ENCODE measurements at places on chromosomes 16 and 17. TPM values are rescaled to one million over a fixed set of nuclear protein-coding genes. Genes with fewer than 3 reads are reported as not detected.

GRCh38 chr17:15490634-15491261, 23.3 kb upstream of the CDRT4 start:
- no peak for DNase-seq

DNA sequence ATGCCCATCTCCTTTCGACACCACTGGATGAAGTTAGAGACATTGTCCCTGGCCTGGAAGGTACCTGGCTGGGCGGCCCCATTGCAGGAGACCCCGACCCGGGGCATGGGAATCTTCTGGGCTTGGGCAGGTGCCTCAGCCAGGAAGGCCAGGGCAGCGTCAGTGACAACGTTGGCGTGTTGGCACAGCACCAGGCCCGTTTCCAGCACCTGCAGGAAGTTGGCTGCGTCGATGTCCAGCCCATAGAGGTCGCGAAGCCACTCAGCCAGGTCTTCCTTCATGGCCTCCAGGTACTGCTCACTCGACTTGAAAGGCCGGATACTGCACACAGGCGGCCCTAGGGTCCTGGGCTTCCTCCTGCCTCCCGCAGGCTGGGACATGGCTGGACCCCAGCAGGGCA, 568 bp downstream of the GAS2L2 start:
- DNase-seq: no peak

DNA sequence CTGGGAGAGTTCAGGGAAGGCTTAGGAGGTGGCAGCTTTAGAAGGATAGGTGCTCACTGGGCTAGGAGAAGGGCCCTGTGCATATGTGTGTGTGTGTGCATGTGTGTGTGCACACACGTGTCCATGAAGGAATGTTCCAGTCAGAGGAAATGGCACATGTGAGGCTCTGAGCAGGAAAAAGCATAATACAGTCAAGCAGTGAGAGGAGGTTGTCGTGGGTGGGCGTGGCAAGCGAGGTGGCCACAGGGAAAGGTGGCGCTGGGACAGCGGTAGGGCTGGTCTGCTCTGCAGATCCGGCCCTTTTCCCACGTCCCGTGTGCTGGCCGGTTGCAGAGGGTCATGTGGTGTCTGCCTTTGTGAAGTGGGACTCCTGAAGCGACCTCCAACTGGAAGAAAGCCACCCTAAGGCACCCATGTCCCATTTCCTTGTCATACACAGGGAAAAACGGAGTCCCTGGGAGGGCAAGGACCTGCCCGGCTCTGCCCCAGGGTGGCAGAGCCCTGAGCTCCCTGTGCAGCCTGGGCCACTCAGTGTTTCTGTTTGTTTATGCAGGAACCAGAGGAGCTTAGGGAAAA, 40.1 kb downstream of the NT5M start:
- no peak for DNase-seq

GRCh38 chr17:38872027-38872511, 2.2 kb downstream of the LASP1 start:
- no peak for DNase-seq

GRCh38 chr16:78310196-78310595, 210.7 kb downstream of the WWOX start:
- DNase-seq: no peak

DNA sequence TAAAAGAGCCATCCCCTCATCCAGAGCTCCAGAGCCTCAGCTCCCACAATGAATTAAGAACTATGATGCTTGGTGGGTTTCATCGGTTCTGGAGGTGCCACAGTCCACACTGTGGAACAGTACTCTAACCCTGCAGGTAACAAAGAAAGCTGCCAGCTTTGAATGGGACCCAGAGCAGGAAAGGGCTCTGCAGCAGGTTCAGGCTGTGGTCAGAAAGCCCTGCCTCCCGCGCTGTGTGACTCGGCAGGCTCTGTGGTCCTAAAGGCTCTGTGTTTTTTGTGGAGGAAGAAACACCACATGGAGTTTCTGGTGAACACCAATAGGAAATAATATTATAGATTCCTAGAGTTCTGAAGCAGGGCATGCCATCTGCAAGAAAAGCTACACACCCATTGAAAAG, 32.5 kb downstream of the MRPS23 start:
- DNase-seq: no peak

GRCh38 chr16:6695666-6696065, 637.0 kb upstream of the RBFOX1 start:
- DNase-seq: no peak

DNA sequence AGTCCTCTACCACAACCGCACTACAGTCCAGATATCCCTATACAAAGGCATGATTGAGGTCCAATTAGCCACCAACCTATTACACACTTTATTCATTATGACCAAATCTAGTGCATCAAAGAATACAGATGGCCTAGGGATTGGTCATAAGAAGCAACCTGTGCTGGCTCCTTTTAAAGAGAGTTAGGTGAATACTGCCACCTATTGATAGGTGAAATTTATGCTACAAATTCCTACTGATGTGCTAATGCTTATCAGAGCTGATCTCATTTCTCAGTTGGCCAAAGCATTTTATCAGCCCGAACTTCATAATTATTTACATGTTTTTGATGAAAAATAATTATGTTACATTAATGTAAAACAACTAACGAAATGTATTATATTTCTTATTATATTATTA, 166.3 kb downstream of the ANKFN1 start:
- DNase-seq: peak; percentile 2

- DNase-seq: no peak
Observed at GRCh38 chr17:47981462-47981861, 10.5 kb downstream of the CDK5RAP3 start.

- DNase-seq: no peak
Observed at GRCh38 chr17:48642843-48643696, 16.9 kb upstream of the HOXB9 start.

- no peak for DNase-seq
Observed at GRCh38 chr17:15240644-15241043, 24.5 kb downstream of the PMP22 start.

- no peak for DNase-seq
Observed at GRCh38 chr16:89023151-89023551, 46.1 kb upstream of the CBFA2T3 start.

- DNase-seq: no peak
Observed at GRCh38 chr16:79598348-79599181, 2.0 kb downstream of the MAF start.

GRCh38 chr17:49438436-49439278, 24.0 kb upstream of the PHB1 start:
- DNase-seq: no peak

GRCh38 chr17:4978726-4979125, 8.7 kb downstream of the CAMTA2 start:
- no peak for DNase-seq

DNA sequence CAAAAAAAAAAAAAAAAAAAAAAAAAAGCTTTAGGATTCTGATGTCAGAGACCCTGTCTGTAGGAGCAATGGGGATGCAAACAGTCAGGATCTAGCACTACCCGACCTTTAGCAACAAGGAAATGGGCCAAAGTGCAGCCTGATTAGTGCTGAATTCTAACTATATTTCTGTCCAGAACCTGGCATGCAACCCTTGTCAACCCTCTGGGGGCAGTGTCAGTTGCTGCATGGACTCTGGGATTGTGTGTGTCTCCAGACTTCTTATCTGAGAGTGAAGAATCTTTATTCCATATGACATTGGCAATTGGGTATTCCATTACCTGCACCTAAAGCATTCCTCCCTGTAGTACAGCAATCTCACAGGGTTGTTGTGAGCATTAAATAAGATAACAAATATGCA, 120.3 kb upstream of the CRHR1 start:
- DNase-seq: no peak

DNA sequence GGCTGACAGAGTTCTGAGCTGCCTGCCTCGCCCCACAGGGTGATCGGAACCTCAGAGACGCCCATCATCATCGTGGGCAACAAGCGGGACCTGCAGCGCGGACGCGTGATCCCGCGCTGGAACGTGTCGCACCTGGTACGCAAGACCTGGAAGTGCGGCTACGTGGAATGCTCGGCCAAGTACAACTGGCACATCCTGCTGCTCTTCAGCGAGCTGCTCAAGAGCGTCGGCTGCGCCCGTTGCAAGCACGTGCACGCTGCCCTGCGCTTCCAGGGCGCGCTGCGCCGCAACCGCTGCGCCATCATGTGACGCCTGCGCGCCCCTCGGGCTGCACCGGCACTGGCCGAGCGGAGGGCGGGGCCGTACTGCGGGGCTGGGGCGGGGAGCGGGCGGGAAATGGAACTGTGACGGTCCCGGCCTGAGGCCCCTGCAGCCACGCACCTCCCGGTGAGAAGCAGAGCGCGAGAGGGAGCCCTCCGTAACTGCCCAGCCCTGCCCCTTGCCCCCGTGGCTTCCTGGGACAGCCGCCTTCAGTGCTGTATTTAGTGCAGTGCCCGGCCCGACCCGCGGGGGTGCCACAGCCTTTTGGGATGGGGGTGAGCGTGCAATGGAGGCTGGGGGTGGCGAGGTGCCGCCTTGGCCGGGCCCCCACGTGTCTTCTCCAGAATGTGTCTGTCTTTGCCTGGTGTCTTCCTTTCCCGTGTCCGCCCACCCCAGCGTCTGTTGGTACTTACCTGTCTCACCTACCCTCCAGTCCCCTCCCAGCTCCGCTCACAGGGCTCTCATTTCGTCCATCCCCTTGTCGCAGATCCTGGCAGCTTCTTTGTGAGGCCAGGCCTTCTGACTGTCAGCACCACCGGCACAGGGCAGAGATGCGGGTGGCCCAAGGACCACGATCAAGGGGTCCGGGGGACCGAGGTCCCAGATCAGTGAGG, 9.8 kb downstream of the RASL10B start:
- DNase-seq: no peak

DNA sequence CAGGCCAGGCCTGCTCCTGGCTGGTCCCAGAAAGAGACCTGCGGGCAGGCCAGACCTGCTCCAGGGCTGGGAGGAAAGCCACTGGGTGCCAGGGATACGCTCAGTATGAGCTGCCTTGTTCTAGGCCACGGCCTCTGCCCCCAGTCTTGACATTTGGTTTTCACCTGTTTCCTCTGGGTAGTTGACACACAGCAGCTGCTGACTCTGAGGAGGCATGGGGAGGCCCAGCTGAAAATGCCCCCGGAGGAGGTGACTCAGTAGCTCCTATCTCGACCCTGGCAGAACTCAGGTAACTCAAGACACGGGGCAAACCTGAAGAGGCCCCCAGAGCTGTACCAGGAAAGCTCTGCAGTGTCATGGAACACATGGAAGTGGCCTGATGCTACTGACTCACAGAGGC, 13.9 kb upstream of the ADGRG1 start:
- DNase-seq: no peak

- DNase-seq: no peak
Observed at GRCh38 chr17:31400481-31400950, 9.0 kb downstream of the RAB11FIP4 start.

DNA sequence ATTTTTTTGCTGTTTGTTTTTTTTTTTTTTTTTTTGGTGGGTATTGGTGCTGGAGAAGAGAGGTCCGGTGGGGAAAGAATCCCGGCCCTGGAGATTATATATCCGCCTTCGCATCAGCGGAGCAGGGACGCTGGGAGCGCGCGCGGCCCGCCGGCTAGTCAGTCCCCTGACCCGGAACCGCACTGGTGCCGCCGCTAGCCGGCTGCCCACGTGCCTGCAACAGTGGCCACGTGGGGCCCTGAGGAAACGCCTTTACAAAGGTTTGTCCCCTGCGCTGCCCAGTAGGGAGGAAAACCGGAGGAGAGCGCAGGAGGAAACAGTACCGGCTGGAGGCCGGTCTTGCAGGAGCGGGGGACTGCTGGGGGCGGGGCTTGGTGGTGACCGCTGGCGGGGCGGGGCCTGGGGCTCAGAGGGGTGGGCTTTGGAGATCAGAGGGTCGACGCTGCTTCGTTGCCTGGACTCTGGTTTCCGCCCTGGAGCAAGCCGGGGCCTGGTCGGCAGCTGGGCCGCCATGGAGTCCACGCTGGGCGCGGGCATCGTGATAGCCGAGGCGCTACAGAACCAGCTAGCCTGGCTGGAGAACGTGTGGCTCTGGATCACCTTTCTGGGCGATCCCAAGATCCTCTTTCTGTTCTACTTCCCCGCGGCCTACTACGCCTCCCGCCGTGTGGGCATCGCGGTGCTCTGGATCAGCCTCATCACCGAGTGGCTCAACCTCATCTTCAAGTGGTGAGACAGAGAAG, at the start of gene G6PC3:
G6PC3 (plus strand) TSS at position 281 of the 743 bp plus-strand sequence; CDS start at position 512, 231 bp downstream.
- peak; percentile 81 for DNase-seq

- DNase-seq: no peak
Observed at GRCh38 chr16:12458591-12459358, 344.9 kb downstream of the CPPED1 start.

- no peak for DNase-seq
Observed at GRCh38 chr17:52648995-52649394, 490.5 kb upstream of the CA10 start.

GRCh38 chr17:55446581-55447205, 25.1 kb upstream of the MMD start:
- DNase-seq: no peak

DNA sequence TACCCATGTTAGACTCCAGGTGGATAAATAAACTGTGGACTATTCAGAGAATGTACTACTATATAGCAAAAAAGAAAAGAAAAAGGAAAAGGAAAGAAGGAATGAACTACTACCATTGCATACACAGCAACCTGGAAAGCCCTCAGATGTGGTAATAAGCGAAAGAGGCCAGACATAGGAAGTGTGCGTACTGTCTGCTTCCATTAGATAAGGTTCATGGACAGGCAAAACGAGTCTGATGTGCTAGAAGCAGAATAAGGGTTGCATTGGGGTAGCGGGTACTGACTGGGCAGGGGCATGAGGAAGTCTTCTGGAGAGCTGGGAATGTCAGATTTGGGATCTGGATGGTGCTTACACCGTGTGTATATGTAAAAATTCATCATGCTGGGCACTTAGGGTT, 21.8 kb downstream of the CLEC16A start:
- no peak for DNase-seq

DNA sequence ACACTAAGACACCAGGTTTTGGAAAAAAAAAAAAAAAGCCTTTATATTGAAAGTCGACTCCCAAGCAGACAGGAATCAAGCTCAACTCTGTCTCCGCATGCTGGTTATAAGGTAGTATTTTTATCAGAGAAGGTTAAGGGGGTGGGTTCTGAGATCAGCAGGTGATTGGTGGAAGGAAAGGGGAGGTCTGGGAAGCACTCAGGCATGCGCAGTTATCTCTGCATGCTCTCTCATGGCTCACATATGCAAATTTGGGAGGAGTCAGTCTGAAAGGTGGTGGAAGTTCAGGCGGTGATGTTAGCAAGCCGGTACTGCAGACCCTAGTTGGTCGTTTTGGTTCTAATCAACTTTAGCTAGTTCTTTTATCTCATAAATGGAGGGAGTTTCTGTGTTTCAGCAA, 357.6 kb upstream of the C16orf82 start:
- no peak for DNase-seq

- DNase-seq: no peak
Observed at GRCh38 chr16:81432937-81433557, 11.6 kb upstream of the CMIP start.

- no peak for DNase-seq
Observed at GRCh38 chr17:1725642-1726511, 1.4 kb downstream of the WDR81 start.

The CCDC200 gene
- 2.3 TPM for polyA plus RNA-seq

The SEC14L5 gene
- polyA plus RNA-seq: not detected

The CD7 gene
- polyA plus RNA-seq: not detected

The SLC22A31 gene
- 0.13 TPM for polyA plus RNA-seq

The CCT6B gene
- polyA plus RNA-seq: 3.8 TPM

The KRT40 gene
- not detected for polyA plus RNA-seq

The NECAB2 gene
- not detected for polyA plus RNA-seq

The NXN gene
- 0.22 TPM for polyA plus RNA-seq

The PRSS8 gene
- not detected for polyA plus RNA-seq

The BAIAP3 gene
- 0.31 TPM for polyA plus RNA-seq

The PAQR4 gene
- polyA plus RNA-seq: 1.8 TPM

The TRPV3 gene
- polyA plus RNA-seq: 1.6 TPM

The SLC12A3 gene
- polyA plus RNA-seq: 2.8 TPM

The HLF gene
- 0.33 TPM for polyA plus RNA-seq

The TEKT1 gene
- not detected for polyA plus RNA-seq

The CDH8 gene
- polyA plus RNA-seq: not detected

The SMPD3 gene
- 1.6 TPM for polyA plus RNA-seq

The NAGPA gene
- polyA plus RNA-seq: 10.1 TPM

The CDH16 gene
- polyA plus RNA-seq: not detected

The MYOCD gene
- not detected for polyA plus RNA-seq

The HOXB5 gene
- not detected for polyA plus RNA-seq
